ENCODE measurements at places on chromosomes 5 and 9.

GRCh38 chr9:83505282-83505681, 32.9 kb downstream of the FRMD3 start:
- no peak for DNase-seq

GRCh38 chr9:105021917-105022316, 94.0 kb upstream of the ABCA1 start:
- DNase-seq = no peak

DNA sequence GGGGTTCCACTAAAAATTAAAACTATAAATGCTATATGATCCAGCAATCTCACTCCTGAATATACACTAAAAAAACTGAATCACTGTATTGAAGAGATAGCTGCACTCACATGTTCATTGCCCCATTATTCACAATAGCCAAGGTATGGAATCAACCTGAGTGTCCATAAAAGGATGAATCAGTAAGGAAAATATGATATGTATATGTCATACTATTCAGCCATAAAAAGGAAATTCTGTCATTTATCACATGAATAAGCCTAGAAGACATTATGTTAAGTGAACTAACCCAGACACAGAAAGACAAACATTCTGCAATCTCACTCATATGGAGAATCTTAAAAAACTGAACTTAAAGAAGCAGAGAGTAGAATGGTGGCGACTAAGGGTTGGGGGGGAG, 1376.2 kb upstream of the CDH9 start:
- no peak for DNase-seq

DNA sequence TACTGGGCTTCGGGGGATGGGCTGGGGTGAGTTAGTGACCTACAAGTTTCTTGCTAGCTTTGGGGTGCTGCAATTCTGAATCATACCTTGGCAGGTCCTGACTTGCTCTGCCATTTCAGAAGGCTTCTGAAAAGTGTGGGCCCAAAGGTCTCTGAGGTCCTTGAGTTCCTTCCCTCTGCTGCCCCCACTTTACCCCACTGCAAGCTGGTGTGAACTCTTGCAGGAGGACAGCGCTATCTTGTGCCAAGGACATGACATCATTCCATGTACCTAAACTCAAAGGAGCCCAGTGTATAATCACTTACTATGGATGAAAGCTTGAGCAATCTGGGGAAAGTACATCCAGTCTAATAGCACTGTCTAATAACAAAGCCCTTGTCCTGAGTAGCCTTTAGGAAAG, 157.4 kb downstream of the RMI1 start:
- no peak for DNase-seq

Measured in D721Med (cell line).